NCI-H69 (cell line): ENCODE measurements at places on chromosomes 6 and 20.

- DNase-seq: no peak
Observed at GRCh38 chr20:57464642-57465211, 60.2 kb downstream of the CTCFL start.

DNA sequence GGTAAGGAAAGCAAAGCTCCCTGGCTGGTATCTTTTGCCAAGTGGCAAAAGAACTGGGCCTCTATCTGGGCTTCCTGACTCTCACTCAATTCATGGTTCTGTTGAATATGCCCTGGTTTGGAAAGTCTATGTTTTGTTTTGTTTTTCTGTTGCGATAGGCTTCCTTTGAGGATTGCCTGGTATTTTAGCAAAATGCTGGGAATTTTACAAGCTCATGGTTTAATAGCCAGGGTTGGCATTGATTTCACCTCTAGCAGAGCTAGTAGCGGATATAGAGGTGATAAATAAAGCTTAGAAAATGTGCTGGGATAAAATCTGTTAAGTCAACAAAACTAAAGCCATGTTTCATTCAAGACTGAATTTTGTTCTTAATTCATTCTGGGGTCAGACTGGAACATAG, 109.9 kb downstream of the RNF144B start:
- DNase-seq: no peak

DNA sequence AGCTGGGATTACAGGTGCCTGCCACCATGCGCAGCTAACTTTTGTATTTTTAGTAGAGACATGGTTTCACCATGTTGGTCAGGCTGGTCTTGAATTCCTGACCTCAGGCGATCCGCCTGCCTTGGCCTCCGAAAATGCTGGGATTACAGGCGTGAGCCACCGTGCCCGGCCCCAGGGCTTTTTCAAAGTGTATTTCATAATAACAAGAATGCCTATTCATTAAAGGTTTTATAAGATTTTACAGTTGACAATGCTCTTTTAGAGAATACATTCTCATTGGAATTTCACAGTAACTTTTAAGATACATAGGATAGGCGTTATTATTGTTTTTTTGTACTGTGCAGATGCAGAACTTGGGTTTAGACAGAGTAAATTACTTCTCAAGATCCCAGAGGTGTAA, 52.6 kb upstream of the PTPRK start:
- no peak for DNase-seq

- no peak for DNase-seq
Observed at GRCh38 chr6:77454386-77454785, 8.9 kb downstream of the HTR1B start.

DNA sequence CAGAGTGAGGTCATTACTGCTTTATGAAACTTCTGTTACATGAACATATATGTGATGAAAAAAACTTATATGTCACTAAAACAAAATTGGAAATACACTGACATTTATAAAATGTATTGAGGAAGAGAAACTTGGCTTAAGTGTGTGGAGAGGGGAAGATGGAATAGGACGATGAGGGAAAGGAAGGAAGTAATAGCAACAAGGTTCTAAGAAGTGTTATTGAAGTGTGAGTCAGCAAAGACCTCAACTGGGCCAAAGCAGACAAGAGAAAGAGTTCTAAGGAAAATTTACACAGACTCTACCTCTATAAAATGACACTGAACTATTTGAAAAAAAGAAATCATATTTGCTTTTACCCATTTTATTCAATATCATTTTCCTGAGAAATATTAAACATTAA, 38.3 kb downstream of the SNX3 start:
- DNase-seq: no peak

- peak; percentile 52 for DNase-seq
Observed at GRCh38 chr6:43990275-43990626, 137.0 kb downstream of the MRPL14 start.

- no peak for DNase-seq
Observed at GRCh38 chr6:81668615-81669047, 83.8 kb downstream of the TENT5A start.

DNA sequence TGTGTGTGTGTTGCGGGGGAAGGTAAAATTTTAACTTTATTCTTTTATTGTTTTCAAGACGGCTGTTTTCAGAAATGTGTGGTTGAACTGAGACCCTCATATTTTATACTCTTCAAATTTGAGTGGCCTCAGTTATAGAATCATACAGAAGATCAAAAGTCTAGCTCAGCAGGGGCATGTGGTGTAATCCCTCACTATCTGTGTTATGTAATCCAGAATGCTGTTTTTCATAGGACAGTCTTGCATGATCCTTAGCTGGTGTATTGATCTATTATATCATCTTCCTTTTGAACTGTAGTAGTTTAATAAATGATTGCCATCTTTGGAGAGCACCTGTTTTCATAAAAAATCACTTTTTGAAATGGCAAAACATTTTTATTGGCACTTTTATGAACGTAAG, 1.4 kb downstream of the PLCB4 start:
- peak; percentile 72 for DNase-seq

DNA sequence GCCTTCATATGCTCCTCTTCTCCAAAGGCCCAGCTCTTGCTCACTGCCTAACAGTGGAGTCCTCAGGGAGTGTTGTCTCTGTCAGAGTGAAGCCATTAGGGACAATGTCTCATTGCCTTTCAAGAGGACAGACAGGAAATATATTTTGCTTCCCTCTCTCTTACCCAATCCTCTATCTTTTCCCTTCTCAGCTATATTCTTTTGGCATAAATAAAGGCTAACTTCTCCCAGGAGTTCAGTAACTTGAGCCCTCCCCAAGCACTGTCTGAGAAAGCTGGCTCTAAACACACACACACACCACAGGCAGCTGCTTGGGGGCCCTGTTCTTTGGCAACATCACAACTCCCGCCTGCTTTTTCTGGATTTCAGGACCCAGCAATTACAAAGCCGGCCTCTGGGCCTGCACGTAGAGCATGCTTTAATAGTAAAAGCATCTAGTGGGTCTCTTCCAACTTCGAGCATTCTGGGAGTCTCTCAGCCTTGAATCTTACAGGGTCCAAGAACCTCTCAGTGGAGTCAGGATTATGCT, 34.7 kb upstream of the LAMA4 start:
- peak; percentile 5 for DNase-seq

DNA sequence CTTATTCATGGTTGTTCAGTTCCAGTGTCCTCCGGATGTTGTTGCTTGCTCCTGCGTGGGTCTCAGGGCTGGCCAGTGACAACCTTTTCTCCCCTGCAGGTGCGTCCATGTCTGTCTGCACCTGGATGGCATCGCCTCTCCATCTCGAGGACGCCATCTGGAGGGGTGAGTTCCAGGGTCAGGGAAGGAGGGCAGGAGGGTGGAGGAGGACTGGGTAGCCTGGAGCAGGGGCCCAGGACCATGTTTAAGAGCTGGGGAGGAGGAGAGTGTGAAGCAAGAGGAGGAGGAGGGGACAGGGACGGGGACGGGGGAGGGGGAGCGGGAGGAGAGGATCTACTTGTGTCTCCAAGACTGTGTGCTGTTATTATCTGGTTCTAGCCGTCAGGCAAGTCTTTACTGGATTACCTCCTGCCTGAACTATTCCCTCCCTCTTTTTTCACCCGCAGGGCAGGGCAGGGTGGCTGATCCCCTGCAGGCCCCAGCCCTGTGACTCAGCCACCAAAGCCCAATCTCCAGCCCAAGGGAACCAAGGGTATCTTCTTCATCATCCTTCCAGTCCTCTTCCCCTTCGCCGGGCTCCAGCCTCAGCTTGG, 32.2 kb upstream of the TULP1 start:
- no peak for DNase-seq

- DNase-seq: peak; percentile 91
Observed at GRCh38 chr6:168247443-168248147, 72.0 kb downstream of the DACT2 start.

DNA sequence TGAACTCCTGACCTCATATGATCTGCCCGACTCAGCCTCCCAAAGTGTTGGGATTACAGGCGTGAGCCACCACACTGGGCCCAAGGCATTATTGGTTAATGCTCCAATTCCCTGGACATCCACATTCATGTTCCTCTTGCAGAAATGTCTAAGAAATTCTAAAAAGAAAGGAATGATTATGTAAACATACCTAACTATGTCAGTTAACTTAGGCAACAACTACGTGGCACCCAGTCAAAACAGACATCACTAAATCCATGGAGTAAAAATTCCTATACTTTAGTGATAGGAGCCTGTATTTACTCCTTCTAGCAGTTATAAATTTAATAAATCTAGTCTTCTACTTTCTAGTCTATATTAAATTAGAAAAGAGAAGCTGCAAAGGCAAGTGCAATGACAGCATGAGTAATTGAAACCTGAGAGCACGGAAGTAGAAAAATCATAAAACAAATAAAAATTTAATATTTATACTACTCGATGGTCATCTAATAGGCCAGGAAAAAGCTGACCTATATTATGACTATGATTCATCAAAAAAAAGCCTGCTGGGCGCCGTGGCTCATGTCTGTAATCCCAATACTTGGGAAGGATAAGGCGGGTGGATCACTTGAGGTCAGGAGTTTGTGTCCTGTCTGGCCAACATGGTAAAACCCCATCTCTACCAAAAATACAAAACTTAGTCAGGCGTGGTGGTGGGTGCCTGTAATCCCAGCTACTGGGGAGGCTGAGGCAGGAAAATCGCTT, 4.2 kb downstream of the AHI1 start:
- DNase-seq: no peak

GRCh38 chr20:47741669-47742608, 43.3 kb downstream of the SULF2 start:
- peak; percentile 68 for DNase-seq

DNA sequence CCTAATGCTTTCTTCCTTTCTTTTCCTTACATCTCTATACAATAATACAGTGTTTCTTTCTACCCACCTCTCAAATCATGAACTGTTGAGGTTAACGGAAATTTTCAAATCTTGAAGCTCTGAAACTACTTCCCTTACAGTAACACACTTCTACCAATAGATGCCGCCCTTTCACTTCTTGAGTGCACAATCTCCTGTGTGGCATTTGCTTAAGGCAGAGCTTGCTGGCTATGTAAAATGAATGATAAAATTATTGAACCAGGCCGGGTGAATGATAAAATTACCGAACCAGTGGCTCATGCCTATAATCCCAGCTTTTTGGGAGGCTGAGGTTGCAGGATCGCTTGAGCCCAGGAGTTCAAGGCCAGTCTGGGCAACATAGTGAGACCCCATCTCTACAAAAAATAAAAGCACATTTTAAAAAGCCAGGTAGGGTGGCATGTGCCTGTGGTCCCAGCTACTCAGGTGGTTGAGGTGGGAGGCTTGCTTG, 56.8 kb downstream of the KCNS1 start:
- DNase-seq: peak; percentile 78

GRCh38 chr20:63747622-63748069, 8.1 kb downstream of the SLC2A4RG start:
- no peak for DNase-seq

GRCh38 chr20:25046181-25046641, 11.7 kb downstream of the ACSS1 start:
- DNase-seq: no peak

- DNase-seq: no peak
Observed at GRCh38 chr20:37452236-37452635, 68.8 kb upstream of the NNAT start.

DNA sequence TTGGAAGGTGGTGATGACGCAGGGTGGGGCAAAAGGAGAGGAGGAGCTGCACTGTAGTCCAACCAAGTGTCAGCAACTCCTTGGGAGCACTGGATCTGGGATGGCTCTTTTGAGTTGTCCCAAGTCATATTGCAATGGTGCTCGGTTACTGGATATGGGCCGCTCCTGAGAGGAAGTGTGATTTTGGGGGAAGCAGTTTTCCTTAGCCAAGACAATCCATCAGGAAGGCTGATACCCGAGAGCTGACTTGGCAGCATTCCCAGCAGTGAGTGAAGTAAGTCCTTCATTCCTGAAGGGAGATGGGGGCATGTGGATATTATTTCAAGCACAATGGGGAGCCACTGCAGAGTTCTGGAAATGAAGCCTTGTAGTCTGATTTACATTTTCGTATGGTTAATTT, 354.1 kb downstream of the RFPL4B start:
- DNase-seq: peak; percentile 5

DNA sequence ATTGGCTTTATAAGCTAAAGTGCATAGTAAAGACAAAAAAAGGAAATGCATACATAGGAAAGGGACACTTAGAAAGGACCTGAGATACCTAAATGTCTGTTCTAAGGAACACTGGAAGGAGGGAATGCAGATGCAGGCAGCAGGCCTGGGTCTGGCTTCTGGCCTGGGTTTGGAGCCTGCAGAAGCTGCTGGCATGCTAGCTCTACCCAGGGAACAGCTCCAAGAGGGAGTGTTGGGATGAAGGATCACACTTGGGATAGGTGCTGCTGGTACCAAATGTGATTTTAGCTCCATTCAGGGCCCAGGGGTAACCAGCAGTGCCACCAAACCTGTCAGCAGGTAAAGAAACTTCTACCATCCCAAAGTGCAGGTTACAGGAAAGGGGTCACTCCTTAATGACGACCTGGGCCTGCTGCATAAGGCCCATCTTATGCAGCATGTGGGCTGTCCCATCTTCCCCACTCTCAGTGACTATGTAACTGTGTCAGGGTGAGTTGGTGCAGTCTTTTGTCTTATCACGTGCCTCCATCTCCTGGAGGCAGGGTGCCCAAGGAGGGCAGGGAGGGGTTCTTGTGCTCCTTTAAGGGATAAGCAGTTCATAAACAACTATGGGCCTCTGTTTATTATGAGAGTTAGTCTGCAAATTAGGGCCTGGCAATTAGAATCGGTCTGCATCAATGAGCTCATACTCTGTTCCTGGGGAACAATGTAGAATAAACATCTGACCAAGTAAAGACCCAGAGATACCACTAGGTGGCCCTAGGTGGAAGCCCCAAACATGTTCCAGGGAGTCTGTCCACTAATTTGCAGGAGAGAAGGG, 26.9 kb downstream of the DDX27 start:
- peak; percentile 45 for DNase-seq

DNA sequence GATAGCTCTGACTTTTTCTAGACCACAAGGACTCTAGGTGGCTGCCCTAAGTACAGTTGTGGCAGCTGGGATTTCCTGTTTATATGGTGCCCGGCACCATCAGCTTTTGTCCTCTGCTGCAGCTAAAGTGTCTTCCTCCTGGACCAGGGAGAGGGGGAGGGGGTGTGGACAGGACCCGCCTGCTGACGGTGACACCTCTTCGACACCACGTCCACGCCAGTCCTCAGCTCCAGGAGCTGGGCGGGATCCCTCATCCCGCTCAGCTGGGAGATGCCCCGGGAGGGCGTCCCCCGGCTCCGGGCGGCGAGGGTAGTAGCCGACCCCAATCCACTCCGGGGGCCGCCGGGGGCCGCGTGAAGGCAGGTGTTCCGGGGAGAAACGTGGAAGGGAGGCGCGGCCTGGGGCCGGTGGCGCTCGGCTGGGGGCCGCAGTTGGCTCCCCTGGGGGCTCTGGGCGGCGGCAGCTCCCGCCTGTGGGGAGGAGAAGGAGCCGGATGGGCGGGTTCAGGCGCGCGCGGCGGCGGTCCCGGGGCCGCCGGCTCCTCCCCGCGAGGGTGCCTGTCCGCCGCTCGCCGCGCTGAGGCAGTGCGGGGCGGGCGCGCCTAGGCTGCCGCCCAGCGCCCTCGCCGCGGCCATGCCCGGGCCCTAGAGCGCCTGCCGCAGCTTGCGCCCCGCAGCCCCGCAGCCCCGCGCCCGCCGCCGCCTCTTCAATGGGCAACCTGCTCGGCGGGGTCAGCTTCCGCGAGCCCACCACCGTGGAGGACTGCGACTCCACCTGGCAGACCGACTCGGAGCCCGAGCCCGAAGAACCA, at the start of gene OGFRL1:
TSS of gene OGFRL1 (plus strand) at position 584 of the 811 bp plus-strand sequence. CDS start at position 710, 126 bp downstream.
- peak; percentile 94 for DNase-seq

- peak; percentile 94 for DNase-seq
Observed at GRCh38 chr6:138577151-138577915, 78.0 kb upstream of the NHSL1 start.

GRCh38 chr6:46863791-46864190, 57.9 kb downstream of the ADGRF5 start:
- DNase-seq: no peak

- no peak for DNase-seq
Observed at GRCh38 chr6:170393807-170394399, 87.3 kb downstream of the FAM120B start.
